ENCODE measurements at places on chromosomes 6 and 20.

- no peak for DNase-seq
Observed at GRCh38 chr20:56200456-56200855, 48.1 kb upstream of the MC3R start.

DNA sequence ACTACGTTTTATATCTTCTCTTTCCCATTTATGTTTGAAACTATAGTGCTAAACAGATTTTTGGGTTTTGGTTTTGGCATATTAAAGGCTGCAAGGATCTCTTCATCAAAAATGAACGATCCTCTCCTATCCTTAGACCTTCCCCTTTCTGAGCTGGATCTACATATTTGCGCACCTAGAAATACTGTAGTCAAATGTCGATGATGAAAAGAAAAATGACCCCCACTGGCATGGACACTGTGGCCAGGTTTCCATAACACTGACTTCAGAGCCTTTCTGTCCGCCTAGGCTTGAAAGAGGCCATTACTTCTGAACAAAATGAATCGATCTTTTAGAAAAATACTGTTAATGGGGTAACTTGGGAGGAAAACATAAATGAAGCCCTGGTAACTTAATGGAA is 5.8 kb downstream of the FLRT3 start:
- no peak for DNase-seq

- no peak for DNase-seq
Observed at GRCh38 chr6:106192824-106193223, 106.7 kb downstream of the PRDM1 start.

DNA sequence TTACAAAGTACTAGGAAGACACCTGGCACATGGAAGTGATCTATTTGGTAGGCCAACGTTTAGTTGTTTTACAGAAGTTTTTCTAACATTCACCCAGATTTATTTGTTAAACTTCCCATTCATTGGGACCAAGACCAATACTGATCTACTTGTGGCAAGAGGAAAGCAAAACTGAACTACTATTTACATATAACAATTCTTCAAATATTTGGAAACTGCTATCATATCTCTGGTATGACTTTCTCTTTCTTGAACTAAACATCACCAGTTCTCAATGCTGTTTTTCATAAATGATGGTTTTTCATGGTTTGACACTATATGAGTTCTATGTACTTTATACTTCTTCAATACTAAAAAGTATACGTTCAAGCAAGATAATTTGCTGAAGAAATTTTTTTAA is 189.2 kb downstream of the ASCC3 start:
- DNase-seq = no peak

- DNase-seq = no peak
Observed at GRCh38 chr20:3203315-3204123, 963 bp downstream of the DDRGK1 start.

GRCh38 chr6:139369568-139370282 is 4.7 kb downstream of the CITED2 start:
- no peak for DNase-seq

DNA sequence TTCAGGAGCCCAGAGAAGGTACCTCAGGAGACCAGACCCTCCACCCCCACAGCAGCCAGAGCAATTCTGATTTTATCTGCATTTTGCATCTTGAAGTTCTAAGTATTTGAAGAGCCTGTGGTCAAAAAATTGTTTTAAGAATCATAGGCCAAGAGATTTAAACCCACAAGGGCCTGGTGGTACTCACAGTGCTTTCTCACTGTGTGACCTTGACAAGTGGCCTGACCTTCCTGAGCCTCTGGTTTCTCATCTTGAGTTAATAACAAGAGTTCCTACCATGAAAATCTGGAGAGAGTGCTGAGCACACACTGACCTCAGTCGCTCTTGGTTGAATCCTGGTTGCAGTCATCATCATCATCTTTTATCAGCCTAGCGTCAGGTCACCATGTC is 45.4 kb upstream of the ID1 start:
- DNase-seq = no peak

DNA sequence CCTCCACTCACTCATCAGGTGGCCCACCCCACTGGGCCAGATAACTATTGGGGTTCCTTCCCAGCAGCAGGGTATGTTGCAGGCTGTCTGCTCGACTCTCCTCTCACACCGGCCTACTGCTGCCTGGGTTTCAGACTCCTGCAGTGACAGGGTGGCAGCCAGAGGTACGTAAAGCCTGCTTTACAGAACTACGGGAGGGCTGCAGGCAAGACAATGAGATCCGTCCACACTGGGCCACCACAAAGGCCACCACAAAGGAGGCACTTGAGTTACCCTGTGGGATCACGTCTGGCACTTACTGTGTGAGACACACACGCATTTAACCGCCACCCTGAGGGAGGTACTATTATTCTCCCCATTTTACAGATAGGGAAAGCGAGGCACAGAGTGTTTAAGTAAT is 78.5 kb downstream of the NFATC2 start:
- no peak for DNase-seq

DNA sequence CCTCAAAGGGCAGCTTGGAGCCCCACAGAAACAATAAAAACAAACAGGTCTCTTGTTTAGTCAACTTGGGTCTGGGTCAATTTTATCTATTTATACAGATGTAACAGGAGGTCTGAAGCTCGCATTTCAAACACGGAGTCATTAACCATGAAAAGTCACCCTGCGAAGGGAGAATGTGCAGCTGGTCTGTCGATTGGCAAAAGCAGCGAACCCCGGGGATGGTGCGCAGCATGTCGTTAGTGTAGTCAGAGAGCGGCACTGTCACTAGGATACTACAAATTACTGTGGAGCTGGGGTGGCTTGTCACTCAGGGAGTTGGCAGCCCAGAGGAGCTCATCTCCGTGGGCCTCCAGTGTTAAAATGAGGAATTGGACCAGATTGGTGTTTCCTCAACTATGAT is 190.4 kb upstream of the ARG1 start:
- DNase-seq = no peak

DNA sequence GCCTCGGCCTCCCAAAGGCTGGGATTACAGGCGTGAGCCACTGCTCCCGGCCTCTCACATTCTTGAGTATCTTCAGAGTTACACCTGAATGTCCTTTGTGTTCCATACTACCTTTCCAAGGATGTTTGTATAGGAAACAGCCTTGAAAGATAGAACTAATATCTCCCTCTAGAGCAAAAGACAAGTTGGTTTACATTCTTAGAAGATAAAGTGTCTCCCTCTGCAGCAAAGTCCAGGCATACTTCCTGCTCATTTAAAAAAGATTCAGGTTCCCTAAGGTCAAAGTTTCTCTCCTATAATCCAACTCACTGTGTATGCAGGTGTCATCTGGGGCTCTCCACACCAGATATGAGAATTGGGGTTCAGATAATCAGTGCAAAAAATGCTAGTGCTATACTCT is 224.4 kb downstream of the TPBG start:
- no peak for DNase-seq

DNA sequence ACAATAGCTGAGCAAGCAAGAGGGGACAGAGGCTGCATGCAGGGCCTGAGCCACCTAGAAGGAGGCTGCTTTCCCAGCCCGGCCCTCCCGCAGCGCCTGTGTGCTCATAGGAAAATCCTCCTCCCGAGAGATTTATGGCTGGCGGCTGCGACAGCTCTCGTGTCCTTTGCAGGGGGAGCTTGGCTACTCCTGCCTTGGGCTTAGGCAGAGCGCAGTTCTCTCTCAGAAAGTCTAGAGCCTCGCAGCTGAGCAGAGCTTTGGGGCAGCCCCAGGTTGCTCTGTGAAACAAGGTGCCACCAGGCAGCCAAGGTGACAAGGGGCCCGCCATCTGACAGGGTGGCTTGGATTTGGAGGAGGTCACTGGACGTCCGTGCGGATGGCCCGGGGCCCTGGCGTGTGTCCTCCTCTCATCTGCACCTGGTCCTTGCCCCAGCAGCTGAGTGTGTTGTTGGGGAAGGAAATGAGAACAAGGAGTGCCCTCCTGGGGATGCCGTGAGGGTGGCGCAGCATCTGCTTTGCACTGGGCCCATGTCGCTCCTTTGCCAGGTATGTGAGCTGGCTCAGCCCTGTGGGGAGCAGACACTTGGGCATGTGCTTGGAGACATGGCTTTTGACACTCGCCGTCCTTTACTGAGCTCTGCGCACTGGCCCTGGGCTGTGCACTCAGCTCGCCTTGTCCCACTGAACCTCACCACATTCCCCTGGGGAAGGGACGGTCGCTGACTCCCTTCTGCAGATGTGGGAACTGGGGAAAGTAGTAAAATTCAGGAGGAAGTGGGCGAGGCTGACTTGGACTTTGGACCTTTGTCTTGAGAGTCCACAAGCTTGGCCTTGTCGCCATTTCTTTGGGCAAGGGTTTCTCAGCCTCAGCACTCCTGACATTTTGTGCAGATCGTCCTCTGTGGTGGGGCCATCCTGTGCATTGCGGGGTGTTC is 41.9 kb downstream of the EDN3 start:
- DNase-seq = no peak

DNA sequence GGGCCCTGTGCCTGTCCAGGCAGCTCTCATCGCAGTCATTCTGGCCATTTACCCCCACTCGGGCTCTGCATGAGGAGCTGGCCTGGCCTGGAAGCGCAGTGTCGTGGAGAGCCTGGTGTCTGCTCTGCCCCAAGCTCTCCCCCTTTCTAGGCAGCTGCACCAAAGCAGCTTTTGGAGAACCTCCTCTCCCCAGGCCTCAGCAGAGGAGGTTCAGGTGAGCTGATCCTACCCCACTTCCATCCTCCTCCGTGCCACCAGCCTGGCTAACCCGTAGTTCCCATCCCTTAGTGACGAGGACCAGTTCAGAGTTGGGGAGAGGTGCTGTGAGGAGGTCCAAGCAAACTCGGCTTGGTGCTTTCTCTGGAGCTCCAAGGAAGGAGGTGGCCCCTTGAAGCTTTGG is 30.5 kb upstream of the PHACTR3 start:
- no peak for DNase-seq

- DNase-seq = no peak
Observed at GRCh38 chr20:48760403-48760983, 67.3 kb downstream of the PREX1 start.

DNA sequence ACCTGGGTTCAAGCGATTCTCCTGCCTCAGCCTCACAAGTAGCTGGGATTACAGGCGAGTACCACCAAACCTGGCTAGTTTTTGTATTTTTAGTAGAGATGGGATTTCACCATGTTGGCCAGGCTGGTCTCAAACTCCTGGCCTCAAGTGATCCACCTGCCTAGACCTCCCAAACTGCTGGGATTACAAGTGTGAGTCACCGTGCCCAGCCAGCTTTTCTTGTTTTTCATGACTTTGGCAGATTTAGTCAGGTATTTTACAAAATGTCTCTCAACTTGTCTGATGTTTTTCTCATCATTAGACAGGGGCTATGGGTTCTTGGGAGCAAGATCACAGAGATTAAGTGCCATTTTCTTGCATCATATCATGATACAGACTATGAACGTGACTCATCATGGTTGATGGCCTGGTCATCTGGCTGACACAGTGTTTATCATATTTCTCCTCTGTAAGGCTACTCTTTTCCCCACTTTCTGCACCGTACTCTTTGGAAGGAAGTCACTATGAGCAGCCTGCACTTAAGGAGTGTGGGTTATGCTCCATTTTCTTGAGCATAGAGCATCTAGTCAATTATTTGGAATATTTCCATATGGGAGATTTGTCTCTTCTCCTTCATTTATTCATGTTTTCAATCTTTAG is 67.8 kb downstream of the RNF182 start:
- DNase-seq = no peak

DNA sequence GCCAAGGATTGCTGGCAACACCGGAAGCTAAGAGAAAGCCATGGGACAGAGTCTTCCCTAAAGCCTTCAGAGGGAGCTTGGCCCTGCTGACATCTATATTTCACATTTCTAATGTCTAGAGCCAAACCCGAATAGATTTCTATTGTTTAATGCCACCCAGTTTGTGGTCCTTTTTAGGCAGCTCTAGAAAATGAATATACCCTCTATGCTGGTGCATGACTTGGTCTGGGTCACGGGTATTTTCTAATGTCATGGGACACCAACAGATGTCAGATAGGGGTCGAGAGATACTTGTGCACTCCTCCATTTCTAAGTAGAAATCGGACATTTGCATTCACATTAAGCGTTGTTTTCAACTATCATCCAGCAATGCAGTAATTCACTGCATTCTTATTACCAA is 37.0 kb upstream of the SOX4 start:
- no peak for DNase-seq

DNA sequence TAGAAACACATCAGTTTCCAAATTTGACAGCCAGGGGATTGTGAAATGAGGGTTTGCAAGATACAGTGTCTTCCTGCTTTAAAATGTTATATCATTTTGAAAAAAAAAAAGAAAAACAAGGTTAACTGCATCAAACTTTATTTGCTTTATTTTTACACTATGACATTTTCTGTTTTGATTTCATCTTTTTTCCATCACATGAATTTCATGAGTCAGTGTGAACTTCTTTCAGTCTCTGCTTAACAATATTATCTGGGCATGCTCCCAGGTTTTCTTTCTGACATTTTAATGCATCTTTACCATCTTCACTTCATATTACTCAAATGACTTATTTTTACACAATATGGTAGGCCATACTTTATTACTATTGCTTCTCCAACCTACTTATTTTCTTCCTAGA is 1.9 kb downstream of the NCOA7 start:
- no peak for DNase-seq

- DNase-seq = no peak
Observed at GRCh38 chr6:87122477-87122876, 27.6 kb upstream of the CGA start.

- no peak for DNase-seq
Observed at GRCh38 chr6:9606435-9607134, 808.3 kb downstream of the TFAP2A start.

DNA sequence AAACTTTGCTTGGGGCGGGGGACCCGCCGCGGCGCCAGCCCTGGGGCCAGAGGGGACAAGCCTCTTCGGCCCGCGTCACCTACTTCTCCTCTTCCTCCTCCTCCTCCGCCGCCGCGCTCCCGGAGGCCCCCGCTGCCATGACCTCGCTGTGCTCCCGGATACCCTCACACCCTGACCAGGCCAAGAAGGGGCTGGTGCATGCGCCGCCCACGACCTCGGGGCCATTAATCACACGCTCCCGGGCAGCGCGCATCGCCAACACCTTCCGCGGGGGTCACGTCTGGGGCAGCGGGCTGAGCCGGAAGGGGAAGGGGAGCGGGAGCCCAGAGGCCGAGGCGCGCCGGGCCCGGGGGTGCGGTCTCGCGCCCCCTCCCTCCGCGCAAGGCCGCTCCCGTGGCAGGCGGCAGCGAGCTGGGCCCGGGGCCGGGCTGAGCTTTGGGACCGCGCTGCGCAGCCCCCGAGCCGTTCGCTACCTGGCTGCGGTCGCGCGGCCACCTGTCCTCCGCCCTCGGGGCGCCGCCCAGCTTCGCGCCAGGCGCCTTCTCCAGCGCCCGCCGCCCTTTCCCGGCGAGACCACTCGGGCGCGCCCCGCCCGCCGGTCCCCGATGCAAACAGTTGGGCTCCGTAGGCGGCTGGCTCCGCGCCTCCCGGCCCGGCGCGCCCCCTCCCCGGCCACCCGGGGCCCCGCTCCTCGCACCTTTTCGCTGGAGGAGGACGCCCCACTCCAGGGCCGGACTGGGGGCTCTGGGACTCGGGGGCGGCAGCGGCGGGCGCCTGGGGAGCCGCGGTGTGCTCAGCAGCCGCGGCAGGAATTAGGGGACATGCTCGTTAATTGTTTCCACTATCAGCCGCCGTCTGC is 575 bp upstream of the CNR1 start:
- DNase-seq = no peak

GRCh38 chr20:20173254-20173653 is 120.9 kb downstream of the CFAP61 start:
- DNase-seq = no peak

All from hippocampal formation (tissue), 2 donors.